ENCODE measurements at places on chromosomes 12 and 14. TPM values are rescaled to one million over a fixed set of nuclear protein-coding genes. Genes with fewer than 3 reads are reported as not detected.

DNA sequence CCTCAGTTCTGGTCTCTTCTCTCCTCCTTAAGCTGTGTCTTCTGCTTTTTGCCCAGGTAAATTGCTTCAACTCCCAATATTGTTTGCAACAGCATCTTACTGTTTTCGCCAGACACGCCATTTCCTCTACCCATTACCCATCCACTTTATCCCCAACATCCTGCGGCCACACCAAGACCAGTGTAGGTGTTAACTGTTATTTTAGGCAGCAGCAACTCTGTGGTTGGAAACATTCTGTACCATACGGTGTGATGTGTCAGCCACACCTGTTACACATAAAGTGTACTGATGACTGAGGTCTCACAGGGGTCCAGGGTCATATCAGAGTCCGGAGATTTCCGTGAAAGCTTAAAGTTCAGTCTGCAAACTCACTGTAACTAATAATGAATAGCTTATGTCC is 21.8 kb upstream of the KLRD1 start:
- no peaks in the 10 kb centered on the region for H3K27me3 ChIP-seq
- H3K36me3 ChIP-seq = no peaks in the 10 kb centered on the region
- no peak overlapping the region for H3K4me3 ChIP-seq
- no peaks in the 10 kb centered on the region for H3K4me1 ChIP-seq
- DNase-seq = no peak

The RNASE4 gene
- total RNA-seq = 0.63 TPM

DNA sequence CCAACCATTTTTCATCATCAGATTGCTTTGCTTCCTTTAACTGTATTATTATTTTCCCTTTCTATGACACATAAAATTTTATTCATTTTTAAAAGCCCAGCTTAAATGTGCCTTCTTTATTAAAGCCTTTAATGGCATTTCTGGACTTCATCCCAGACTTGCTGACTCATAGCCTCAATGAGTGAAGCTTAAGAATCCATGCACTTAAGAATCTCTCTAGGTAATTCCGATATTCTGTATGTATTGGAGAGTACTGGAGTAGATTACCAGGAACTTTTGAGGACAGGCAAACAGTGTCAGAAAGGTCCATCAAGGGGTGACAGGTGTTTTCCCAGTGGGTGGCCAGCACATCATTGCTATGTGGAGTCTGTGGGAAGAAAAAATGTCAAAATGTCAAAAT is 107.9 kb downstream of the PTPRQ start:
- H3K27me3 ChIP-seq = no peaks in the 10 kb centered on the region
- H3K4me1 ChIP-seq = peaks cover 36% of the 10 kb centered on the region
- no peak overlapping the region for H3K4me3 ChIP-seq

The TEX52 gene
- not detected for total RNA-seq

GRCh38 chr12:58906917-58907316 is 13.4 kb downstream of the LRIG3 start:
- H3K27me3 ChIP-seq = no peaks in the 10 kb centered on the region
- no peak for DNase-seq
- H3K27ac ChIP-seq = no peak overlapping the region

Measured in SJSA1 (cell line).